ENCODE measurements at places on chromosomes 2 and 18.

DNA sequence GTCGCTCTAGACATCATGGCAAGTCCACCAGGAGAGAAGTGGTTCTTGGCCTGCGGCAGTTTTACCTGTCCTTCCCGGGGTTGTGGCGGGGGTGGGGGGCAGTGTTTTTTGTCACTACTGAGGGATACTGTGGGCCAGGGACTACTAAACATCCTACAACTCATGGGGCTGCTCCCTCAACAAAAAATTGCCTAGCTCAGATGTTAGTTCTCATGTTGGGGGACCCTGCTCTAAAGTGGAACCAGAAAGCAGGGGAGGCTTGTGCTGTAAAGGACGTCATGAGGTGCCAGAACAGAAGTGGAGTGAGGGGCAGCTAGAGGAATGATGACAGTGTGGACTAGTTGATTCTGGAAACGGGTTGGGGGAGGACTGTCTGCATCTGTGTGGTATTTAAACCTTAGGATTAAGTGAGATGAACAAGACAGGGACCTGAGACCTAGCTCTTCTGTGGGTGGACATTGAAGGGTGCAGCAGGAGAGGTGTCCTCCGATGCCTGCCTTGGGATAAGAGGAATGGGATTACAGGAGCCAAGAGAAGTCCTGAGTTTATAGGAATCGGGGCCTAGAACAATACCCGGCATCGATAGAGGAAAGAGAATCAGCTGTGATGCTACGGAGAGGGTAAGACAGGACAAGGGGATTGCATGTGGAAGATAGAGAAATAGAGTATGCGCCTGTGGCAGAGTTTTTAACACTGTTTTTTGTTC lies 2.7 kb downstream of the RPL31 start:
- no peak for DNase-seq

- DNase-seq: no peak
Observed at GRCh38 chr18:23159344-23159743, 24.1 kb downstream of the CABLES1 start.

DNA sequence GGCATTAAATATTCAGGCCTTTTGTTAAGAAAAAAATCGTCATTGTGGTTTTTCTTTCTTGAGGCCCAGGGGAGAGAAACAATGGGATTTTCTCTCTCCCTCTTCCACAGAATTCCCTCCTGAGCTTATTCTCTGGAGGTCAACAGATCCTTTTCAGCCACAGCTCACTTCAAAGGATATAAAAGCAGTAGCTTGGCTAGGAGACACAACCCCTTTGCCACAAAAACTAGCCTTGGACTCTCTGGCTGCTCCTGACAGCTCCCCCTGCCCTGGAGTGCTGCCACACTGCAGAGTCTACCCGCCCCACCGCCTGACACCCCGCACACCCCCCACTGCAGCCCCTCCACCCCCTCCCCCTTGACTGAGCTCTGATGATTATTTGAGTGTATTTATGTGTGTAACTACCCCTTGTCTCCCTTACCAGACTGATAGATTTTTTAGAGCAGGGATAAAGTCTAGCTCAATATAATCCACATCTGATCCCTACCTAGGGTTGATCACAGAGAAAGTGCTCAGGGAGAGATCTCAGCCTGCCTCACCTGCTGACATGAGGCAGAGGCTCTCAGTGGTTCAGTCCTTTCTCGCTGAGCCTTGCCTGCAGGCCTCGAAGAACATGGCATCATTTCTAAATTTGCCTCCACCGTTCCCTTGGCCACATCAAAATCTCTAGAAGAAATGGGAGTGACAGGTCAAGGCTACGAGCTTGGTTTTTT lies 132.2 kb upstream of the SP5 start:
- no peak for DNase-seq

- DNase-seq: no peak
Observed at GRCh38 chr2:127115471-127116199, 8.7 kb upstream of the BIN1 start.

- DNase-seq: no peak
Observed at GRCh38 chr2:190497428-190497827, 37.1 kb downstream of the NEMP2 start.

DNA sequence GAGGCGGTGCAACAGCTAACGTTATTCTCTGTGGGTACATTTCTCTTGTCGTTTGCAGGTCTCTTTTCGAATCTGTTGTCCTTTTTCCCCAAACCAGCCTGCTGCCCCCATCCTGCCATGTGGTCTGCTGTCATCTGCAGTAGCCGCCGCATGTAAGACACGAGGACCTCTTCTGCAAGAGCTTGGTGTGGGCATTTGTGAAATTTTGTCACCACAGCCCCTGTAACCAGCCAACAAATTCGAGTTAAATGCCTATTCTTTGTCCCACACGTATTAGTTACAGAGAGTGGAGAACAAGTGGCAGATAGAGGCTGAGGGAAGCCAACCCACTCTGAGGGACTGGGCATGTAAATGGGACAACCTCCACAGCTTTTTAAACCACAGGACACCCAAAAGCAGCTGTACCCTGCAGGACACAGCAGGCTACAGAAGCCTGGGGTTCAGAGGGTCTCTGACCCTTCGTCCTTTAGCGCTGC lies 35.0 kb downstream of the ITGA6 start:
- DNase-seq: no peak

- DNase-seq: no peak
Observed at GRCh38 chr18:26488417-26489009, 59.8 kb downstream of the KCTD1 start.

- no peak for DNase-seq
Observed at GRCh38 chr2:40886655-40887054, 434.8 kb upstream of the SLC8A1 start.

GRCh38 chr18:54700580-54700979 lies 109.5 kb downstream of the DYNAP start:
- no peak for DNase-seq

- DNase-seq: no peak
Observed at GRCh38 chr2:154901063-154901462, 202.6 kb downstream of the KCNJ3 start.

DNA sequence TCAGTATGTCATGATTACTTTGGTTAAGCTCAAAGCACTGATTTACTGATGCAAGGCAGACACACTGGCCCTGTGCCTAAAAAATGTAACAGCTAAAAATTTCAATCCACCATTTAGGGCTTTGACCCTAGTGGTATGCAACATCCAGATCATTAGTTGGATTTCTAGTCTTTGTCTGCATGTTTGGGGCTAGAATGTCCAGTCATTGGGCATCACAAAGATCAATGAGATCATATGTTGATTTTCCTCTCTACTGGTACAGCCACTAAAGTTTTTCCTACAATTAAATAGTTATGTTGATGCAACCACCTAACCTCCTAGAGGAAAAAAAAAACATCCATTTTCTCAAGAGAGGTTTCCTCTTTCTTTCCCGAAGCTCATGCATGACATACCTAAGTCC lies 53.4 kb upstream of the REV1 start:
- DNase-seq: no peak

DNA sequence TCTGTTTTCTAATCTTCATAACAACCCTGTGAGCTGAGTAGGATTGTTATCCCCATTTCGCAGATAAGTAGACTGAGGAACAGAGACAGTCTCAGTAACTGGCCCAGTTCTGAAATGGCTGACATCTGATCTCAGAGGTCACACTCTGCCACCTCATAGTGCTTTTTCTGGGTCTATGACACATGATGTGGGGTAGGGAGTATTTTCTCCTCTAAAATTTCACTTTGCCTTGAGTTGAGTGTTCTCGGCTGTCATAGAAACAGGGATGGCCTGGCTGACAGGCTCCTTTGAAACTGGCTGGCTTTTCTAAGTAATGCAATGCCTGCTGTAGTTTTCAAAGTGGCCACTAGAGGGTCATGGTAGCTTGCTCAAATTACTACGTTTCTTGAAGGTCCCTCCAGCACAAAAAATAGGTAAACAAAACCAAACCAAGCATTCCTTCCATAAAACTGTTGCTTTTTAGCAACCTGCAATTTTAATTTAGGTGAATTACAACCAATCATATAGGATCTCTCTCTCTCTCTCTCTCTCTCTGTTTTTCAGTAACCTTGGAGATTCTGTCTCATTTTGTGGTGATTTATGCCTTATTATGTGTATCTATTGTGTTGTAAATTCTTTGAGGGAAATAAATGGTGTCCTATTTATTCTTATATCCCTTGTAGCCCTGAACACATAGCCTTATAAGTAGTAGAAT lies 84.2 kb upstream of the TTN start:
- DNase-seq: peak; percentile 86

GRCh38 chr2:153499439-153499838 lies 20.9 kb upstream of the RPRM start:
- no peak for DNase-seq

DNA sequence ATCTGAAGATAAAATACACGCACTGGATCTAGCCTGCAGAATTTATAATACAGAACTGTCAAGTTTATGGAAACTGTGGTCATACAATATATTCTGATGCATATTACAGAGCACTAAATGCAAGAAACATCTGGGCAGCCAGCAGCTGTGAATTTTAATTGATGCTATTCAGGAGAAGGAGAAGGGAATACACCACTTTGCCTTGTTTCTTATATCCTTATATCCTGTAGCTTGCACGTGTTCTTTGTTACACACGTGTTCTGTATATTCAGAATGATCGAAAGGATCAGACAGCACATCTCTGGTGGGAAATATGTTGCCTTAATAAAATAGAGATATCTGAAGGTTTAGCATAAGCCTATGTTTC lies 335.8 kb downstream of the AGPS start:
- no peak for DNase-seq

- no peak for DNase-seq
Observed at GRCh38 chr2:149465873-149466272, 121.7 kb downstream of the MMADHC start.

DNA sequence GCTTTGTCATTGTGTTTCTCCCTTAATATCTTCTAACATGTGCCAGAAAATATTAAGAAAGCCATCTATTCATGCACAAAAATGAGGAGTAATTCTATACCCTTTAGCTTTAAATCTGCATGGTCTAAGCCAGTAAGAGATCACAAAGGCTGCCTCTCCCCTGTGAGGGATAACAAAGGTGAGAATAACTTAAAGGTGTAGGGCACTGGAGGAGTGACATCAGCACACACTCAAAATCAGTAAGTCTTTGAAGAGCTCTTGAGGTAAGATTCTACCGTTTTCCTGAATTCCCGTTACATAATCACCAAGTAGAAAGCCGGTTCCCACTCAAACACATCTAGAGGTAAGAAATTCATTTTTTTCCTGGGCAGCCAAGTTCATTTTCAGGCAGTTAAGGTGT lies 123.9 kb upstream of the SULT1C3 start:
- DNase-seq: no peak

- peak; percentile 29 for DNase-seq
Observed at GRCh38 chr18:61402726-61403125, 69.5 kb downstream of the CDH20 start.

DNA sequence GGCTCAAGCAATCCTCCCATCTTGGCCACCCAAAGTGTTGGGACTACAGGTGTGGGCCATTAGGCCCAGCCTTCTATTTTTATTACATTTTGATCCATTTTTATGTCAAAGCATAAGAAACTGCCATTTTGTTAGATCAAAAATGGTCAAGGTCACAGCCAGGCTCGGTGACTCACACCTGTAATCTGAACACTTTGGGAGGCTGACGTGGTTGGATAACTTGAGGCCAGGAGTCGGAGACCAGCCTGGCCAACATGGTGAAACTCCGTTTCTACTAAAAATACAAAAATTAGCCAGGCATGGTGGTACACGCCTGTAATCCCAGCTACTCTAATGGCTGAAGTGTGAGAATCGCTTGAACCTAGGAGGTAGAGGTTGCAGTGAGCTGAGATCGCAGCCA lies 49.2 kb downstream of the EEF1B2 start:
- DNase-seq: no peak

GRCh38 chr2:21580391-21580790 lies 456.6 kb downstream of the TDRD15 start:
- no peak for DNase-seq

DNA sequence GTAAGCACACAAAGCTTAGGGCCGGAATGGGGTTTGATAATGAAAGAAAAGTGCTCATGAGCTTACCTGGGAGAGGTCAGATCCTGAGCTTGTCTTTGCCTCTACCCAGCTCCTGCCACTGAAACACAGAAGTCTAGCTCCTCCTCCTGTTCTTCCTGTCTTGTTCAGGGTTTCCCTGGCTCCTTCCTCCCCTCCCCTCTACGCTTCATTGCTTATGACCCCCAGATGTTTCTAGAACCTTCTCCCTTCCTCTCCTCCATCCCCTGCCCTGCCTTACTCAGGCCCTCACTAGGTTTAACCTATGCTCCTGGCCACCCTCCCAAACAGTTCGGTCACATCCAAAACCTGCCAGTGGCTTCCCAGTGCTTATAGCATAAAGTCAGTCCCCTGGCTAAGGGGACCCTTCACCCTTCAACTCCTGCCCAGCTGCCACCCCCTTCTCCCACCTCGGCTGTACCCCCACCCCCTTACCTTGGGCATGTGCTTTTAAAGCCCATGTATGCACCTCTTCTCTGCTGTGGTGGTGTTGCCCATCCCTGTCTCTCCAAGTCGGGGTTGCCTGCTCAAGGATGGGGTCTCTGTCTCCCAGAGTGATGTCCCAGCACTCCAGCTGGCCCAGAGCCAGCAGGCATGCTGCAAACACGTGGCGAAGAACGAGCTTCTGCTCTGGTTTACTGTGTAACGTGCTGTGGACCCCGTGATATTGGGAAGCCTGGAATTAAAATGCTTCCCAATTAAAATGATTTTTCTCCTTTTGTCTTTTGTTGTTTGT lies 233.6 kb downstream of the TPGS2 start:
- no peak for DNase-seq

DNA sequence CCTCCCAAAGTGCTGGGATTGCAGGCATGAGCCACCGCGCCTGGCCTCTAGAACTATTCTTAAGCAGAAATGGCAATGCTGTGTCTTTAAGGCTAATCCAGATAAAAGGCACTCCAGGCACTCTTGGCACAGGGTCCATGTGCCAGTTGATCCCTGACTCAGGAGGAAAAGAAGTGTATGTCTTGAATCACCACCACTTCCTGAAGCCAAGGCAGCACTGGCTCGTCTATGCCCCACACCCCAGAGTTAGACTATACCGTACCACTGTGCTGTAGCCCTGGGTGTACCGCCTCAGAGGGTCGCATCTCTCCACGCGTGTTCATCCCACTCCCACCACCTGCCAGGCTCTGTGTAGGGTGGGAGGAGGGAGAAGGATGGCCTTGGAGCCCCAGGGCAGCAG lies 9.0 kb downstream of the TNFRSF11A start:
- peak; percentile 61 for DNase-seq

DNA sequence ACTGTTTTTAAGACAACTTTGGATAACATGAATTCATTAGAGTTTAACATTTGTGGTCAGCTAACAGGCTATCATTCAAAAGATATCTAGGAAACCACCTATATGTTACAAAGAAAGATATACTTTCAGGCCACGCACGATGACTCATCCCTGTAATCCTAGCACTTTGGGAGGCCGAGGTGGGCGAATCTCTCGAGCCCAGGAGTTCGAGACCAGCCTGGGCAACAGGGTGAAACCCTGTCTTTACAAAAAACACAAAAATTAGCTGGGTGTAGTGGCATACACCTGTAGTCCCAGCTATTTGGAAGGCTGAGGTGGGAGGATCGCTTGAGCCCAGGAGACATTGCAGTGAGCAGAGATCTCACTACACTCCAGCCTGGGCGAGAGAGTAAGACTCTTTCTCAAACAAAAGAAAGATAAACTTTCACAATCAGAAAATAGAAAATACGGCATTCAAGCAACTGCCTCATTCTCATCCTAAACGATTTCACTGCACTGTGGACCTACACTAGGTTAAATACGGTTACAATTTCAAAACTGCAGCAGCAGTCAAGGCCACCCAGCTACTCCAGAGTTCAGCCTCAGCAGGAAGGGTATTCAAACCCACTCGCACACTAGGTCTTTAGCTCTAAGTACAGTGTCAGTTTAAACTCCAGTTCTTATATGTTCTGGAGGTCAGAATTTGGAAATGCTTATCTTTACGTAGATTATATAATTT lies 250.0 kb upstream of the SLC39A10 start:
- DNase-seq: no peak
